ENCODE measurements at places on chromosomes 12 and 14. TPM values are rescaled to one million over a fixed set of nuclear protein-coding genes. Genes with fewer than 3 reads are reported as not detected.

DNA sequence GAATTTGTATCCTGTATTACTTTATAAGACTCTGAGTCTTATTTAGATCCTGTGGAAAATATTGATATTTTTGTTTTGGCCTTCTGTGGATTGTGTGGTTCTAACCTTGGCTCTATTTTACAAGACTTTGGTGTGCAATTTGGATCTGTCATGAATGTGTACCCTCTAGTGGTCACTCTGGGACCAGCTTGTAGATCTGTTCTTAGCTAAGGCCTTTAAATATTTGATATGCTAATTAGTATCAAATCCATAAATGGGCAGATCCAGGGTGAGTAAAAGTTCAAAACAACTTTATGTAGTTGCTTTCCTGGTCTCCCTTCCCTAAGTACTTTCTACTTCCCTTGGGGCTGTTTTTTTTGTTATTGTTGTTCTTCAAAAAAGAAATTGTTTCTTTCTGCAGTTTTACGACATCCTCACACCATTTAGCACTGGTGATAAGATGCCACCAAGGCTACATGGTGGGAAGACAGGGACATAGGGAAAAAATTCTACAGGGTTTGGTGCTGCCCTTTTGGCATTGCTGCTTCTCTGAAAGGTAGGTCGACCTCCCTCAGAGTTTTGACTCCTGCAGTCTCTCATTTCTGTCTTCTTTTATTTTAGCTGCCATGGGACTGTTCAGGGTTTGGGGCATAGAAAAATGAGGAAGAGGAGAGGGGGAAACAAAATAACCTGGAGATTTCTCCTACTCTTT lies 238.5 kb downstream of the GPHN start:
- peak; percentile 5 for DNase-seq

- DNase-seq: no peak
Observed at GRCh38 chr12:111458546-111459172, 52.9 kb downstream of the SH2B3 start.

DNA sequence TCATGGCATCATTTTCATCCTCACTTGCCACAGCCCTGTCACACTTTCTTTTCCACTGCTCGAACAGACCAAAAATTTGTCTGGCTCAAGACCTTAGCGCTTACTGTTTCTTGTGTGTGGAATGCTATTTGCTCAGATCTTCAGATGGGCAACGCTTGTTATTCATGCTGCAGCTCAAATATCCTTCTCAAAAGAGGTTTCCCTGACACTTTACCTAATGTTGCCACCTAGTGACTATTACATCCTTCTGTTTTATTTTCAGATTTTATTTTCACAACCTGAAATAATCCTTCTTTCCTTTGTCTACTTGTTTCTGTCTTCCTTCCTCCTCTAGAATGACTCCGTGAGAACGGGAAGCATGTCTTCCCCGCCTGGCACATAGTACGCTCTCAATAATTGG lies 5.6 kb downstream of the FBXO33 start:
- peak; percentile 21 for DNase-seq

DNA sequence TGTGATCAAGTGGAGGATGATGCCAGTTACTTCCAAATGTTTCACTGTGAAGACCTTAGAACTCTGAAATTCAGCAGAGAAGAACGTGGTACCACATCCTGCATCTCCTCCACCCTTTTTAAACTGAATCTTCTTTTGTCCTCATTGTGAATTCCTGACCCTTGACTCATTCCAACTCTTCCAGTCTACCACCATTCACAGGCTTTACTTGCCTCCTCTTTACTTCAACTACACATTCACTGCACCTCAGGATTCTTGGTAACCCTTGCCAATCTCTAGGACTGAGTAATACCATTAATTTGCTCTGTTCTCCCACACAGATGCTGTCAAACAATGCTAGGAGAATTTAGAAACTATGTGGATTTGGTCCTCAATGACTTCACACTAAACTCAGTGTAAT lies 37.3 kb downstream of the PPP1R12A start:
- DNase-seq: peak; percentile 82

GRCh38 chr12:47207340-47207717 lies 127.6 kb upstream of the AMIGO2 start:
- DNase-seq: no peak

- no peak for DNase-seq
Observed at GRCh38 chr12:112288638-112289037, 93.6 kb downstream of the HECTD4 start.

- DNase-seq: no peak
Observed at GRCh38 chr14:100045642-100046344, 19.4 kb upstream of the EVL start.

- no peak for DNase-seq
Observed at GRCh38 chr14:104446611-104447010, 133.0 kb upstream of the C14orf180 start.

DNA sequence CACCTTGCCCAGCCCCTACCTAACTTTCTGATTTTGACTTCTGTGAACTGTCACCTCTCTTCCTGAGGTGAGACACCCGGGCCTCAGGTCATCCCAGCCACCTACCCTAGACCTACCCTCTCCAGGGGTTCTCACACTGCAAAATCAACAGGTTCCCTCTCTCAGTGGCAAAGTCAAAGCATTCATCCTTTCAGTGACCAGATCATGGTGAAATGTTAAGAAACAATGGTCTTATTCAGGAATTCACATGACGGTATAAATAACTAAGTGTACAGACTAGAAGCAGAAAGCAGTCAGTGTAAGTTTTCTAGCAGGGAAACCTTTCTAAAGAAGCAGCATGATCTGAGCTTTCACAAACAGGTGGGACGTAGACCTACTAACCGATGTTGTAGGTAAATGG lies 133.4 kb downstream of the TMTC1 start:
- DNase-seq: no peak

DNA sequence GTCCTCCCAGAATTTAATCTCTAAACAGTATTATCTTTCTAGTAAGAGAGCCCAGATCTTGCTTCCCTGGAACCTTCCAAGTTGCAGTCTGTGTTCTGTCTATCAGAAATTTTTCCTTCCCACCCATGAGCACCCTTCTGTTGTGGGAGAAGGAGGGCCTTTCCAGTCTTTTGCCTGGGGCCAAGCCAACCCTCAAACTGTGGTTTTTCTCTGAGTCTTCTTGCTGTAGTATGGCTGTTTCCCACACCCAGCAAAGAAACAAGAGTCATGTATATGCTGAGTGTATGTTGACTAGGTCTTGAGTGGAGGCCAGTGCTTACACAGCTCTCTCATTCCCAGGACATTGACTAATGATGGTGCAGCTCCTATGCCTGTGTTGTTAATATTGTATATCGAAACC lies 104.5 kb downstream of the TGFB3 start:
- no peak for DNase-seq

DNA sequence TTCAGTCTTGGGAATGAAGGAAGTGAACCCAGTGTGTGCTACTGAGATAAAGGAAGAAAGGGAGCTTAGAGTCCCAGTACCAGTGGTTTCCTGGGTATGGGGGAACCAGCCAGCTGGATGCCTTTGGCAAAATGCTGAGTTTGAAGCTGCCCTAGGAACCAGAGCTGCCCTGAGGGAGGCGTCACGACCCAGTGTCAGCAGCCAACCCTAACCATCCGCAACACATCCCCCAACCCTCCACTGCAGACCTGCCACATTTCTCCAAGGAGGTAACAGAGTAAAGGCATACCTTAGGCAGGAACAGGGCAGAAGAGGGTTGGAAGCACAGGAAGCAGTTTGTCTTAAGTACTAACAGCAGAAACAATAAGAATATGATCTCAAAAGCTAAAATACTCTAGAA lies 28.6 kb downstream of the PRDM4 start:
- DNase-seq: no peak

- DNase-seq: no peak
Observed at GRCh38 chr12:66852091-66852490, 173.2 kb upstream of the GRIP1 start.

DNA sequence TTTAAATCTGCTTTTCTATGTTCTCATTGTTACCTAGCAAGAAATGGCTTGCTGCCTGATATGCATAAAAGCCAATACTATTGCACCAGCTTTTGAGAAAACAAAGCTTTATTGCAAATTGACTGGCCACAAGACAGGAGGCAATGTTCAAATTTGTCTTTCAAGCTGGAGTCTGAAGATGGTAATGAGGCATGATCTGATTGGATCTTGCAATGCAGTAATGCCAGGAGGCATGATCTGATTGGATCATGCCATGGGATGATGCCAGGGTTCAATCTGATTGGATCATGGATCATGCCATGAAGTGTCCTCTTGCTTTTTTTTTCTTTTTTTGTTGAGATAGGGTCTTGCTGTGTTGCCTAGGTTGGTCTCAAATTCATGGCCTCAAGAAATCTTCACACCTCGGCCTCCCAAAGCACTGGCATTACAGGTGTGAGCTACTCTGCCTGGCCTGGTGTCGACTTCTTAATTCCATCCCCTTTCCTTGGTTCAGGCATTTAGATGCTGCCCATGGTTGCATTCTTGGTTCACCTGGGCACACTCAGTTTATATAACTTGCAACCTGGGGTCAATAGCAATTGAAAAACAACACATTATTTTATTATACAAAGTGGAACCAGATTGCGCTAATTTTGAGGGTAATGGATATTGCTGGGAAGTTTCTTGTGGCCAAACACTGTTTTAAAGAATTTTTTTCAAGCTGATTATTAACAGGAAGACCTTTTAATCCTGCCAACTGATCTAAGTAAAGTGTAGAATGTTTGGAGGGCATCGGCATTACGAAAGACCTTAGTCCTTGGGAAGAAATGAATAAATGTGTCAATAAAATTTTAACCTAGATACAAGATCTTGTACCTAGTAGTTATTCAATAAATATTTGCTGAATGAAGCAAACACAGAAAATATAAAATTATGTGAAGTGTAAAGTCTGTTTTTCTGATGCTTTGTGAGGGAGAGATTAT lies 38.8 kb downstream of the HSD17B6 start:
- no peak for DNase-seq

GRCh38 chr14:100885196-100885595 lies 18.3 kb downstream of the RTL1 start:
- DNase-seq: no peak

- no peak for DNase-seq
Observed at GRCh38 chr12:39617887-39618286, 1.7 kb downstream of the ABCD2 start.

- DNase-seq: peak; percentile 72
Observed at GRCh38 chr12:503111-503761, 43.5 kb downstream of the B4GALNT3 start.

- no peak for DNase-seq
Observed at GRCh38 chr12:16348435-16349130, 1.1 kb downstream of the MGST1 start.

- no peak for DNase-seq
Observed at GRCh38 chr14:71613168-71613567, 319.1 kb upstream of the RGS6 start.

GRCh38 chr14:34857689-34858449 lies 17.3 kb downstream of the BAZ1A start:
- no peak for DNase-seq

KRT3 gene
- not detected for total RNA-seq

CLEC1A gene
- total RNA-seq: not detected

VWF gene
- 1.5 TPM for total RNA-seq

MGAT4C gene
- total RNA-seq: not detected

TMEM229B gene
- total RNA-seq: 0.21 TPM

PTHLH gene
- 2.7 TPM for total RNA-seq

KLRF1 gene
- 0.17 TPM for total RNA-seq
